Activated T-cell treated with anti-CD3 and anti-CD28 coated beads for 24 hours (primary cell): ENCODE measurements at places on chromosomes 7 and 10.

GRCh38 chr10:73379064-73379748, 20.5 kb upstream of the CFAP70 start:
- DNase-seq: no peak

- DNase-seq: no peak
Observed at GRCh38 chr10:93715345-93715744, 13.0 kb upstream of the FRA10AC1 start.

DNA sequence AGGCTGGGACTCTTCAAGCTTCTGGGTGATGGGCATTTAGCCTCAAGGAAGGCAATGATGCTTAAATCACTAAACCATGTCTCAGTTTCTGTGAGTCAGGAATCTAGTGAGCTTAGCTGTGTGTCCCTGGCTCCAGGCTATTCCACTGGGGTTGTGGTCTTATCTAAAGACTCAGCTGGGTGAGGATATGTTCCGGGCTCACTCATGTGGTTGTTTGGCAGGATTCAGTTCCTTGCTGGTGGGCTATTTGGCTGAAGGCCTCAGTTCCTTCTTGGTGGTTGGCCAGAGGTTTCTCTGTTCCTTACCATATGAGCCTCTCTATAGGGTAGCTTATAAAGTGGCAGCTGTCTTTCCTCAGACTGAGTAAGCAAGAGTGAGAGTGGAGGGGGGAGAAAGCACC, 12.0 kb downstream of the EVX1 start:
- no peak for DNase-seq

GRCh38 chr10:69851306-69851705, 49.6 kb downstream of the COL13A1 start:
- DNase-seq: no peak

DNA sequence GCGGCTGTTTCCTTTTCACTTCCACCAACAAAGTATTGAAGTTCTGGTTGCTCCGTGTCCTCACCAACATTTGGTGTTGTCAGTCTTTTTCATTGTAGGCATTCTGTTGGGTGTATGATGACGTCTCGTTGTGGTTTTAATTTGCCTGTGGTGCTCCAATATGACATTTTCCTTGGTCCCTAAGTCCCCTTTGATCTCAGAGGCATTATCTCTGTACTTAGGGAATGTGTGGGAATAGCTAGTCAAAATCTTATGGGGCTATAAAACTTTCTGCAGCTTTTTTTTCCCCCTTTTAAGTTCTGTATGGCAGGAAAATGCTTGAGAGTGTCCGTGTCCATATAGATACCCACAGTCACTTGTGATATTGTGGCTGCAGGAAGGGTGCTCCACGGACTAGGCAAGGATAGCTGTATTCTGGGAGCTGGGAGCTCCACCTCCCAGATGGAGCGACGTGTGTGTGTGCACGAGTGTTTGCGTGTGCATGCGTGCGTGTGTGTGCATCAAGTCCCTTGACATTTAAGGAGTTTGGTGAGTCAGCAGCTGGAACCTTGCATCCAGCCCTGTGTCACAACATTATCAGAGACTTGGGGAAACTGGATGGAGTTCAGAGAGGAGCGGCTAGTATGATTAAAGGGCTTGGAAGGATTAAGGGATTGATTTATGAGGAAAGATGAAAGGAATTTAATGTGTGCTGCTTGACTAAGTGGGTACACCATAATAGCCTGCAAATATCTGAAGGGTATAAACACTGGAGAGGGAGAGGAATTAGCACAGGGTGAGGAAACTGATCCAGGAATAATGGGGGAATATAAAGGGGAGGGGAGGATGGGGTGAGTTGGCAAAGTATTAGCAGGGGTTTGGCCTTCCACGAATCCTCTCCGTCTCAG, 66.8 kb downstream of the LRMDA start:
- DNase-seq: no peak

DNA sequence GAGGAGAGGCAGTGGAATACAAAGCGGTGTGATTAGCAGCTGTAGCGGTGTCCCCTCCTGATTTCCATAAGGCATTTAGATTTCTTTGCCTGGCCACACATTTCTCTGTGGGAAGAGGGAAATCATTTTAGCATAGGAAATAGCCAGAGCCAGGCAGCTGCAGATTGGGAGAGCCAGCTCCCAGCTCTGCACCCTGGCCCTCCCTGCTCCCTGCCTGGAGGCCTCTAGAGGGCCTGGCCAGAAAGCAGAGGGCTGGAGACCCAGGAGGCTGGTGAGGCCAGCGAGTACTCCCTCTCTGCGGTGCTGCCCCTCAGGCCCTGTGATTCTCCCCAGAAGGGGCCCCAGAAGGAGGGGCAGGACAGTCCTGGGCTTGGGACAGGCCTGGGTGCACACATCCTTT, 85.7 kb downstream of the C10orf105 start:
- DNase-seq: no peak

- DNase-seq: no peak
Observed at GRCh38 chr7:15236952-15237351, 324.9 kb downstream of the AGMO start.

DNA sequence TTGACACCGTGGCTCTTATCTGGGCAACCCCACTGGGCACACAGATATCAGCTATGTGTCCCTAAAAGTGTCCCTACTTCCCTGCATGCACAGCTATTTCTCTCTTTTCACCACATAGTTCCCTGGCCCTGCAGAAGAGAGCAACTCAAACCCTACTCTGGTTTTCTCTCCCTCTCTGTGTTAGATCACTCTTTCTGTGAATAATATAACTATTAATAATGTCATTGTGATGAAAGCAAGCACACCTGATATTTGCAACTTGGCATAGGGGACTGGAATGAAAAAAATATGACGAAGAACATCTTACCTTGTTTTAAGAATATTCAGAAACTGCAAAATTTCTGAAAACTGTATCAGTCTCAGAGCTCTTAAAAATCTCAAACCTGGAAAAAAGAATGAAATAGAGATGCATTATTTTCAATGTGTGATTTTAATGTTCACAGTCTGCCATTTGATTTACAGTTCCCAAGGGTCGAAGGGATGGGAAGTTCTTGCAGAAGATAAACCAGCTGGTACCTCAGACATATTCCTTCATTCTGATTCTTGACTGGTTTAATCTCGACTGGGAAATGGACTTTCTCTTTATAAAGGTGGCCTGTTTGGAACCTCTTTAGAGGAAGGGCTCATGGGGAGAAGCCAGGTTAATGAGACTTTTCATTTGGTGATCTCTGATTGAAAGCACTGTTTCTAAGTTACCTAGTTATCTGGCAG, 516.8 kb downstream of the KCNMA1 start:
- DNase-seq: no peak

- DNase-seq: no peak
Observed at GRCh38 chr10:19922236-19922963, 106.2 kb downstream of the PLXDC2 start.

DNA sequence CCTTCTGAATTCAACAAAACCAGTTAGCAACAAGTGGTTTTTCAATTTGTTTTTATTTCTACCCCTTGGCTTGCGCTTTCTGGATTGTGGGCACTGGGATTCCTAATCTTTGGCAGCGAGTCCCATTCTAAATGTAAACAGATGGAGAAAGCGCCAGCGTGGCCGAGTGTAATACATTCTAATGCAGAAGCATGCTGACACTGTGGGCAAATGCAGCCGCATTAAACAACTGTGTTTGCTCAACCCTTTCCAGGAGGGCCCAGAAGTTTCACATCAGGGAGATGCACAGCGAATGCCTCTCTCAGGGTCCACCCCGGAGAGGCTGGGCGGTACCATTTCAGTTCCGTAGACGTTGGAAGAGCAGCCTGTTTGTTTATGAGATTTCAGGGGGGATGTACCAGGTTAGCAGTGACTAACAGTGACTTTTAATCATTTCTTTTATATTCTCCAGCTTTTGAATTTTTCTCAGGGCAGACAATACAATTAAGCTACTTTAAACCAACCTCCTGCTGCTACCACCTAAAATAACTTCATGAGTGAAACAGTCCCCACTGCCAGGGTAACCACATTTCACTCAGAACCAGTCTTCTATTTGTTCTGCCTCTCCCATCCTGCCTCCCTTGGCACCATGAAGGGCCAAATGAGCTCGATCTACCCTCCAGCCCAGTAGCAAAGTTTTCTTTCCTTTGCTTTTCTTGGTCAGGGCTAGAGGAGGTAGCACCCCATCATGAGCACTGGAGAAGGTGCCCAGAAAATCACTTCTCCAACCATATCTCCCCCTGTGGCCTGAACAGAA, 164.2 kb upstream of the ITGB1 start:
- DNase-seq: no peak

DNA sequence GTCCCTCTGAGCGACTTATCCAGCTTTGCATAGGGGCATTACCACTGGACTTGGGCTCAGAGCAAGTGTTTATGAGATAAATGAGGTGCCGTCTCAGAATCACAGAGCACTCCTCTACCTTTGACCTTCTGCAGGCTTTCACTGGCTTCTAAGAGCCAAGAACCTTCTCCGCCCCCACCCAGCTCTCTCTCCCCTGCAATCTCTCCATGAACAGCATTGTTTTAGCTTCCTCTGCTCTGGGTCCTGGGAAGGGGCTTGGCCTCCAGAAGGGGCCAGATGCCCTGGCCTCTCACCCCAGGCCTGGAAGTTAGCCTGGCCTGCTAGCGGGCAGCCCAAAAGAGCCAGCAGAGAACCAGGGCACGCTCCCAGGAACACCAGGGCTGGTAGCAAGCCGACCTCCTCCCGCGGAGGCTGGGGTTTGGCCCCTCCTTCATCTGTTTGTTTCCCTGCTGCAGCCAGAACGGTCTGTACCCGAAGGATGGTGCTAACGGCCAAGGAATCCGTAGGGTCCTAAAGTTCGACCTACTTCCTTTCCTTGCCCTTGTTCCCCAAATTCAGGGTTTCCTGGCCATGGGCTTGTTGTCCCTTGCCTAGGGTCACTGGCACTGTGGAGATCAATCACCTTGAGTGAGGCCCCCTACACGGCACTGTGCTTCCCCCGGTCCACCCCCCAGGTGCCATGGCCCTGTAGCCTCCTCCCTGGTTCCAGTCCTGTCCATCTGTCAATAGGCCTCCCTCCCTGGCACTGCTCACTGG, 18.7 kb upstream of the DDIT4 start:
- DNase-seq: no peak

DNA sequence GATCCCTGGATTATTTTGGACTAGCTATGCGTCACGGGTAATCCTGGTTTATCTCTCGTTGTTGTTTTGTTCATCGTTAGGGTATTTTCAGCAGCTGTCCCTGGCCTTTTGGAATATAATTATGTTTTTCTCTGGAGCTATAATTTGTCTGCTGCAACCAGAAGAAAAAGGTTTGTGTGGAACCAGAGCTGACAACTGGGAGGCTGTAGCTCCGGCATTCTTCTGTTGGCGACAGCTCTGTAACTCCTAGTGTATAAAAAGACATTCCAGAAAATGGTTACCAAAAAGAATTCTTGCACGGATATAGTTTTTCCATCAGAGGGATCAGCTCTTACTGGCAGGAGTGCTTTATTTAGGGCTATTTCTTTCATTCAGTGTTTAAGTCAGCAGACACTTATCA, 130.9 kb upstream of the PRR15 start:
- no peak for DNase-seq

- no peak for DNase-seq
Observed at GRCh38 chr7:14751461-14751860, 151.1 kb downstream of the DGKB start.

- DNase-seq: no peak
Observed at GRCh38 chr10:47136866-47137265, 163.1 kb upstream of the GDF10 start.

DNA sequence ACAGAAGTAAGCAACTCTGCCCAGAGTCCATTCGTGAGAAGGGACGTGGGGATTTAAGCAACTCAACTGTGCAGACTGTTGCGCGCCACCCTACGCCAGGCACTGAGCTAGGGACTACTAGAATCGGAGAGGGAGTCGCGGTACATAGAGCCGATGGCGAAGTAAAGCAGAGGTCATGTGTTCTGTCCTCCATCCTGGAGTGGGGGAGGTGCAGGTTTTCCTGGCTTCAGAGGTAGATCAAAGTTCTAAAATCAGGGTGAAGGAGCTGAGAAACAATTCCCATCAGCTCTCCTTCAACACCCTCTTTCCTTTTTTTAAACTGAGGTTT, 23.2 kb downstream of the SLC35G1 start:
- no peak for DNase-seq

GRCh38 chr10:85594239-85594638, 772.4 kb downstream of the GRID1 start:
- DNase-seq: no peak

- DNase-seq: no peak
Observed at GRCh38 chr7:147400221-147400689, 1190.3 kb upstream of the C7orf33 start.

GRCh38 chr10:97230146-97230545, 44.4 kb upstream of the SLIT1 start:
- no peak for DNase-seq

GRCh38 chr7:134727711-134728110, 51.7 kb upstream of the CALD1 start:
- DNase-seq: no peak

GRCh38 chr7:13414181-13414580, 575.3 kb downstream of the ETV1 start:
- no peak for DNase-seq

GRCh38 chr7:964401-965231, 10.1 kb upstream of the ADAP1 start:
- DNase-seq: no peak

- DNase-seq: no peak
Observed at GRCh38 chr10:26804418-26805393, 56.1 kb downstream of the ABI1 start.

GRCh38 chr10:28796606-28797512, 119.5 kb downstream of the BAMBI start:
- no peak for DNase-seq

DNA sequence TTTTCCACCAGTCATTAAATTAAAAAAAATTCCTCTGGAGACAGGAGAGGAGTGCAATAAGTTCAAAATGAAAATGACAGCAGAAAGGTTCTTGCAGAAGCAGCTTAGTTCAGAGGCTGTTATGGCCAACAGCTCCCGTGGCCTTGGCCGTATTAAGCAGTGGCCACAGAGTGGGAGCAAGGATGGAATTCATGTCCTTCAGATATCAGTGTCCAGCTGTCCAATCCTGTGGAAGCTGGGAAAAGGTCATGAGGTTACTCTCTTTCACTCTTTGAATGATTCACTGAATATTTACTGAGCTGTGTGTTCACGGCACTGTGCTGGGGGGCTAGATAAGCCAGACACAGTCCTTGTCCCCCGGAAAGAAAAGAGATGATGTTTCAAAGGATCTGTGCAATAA, 231.8 kb downstream of the BMPER start:
- no peak for DNase-seq

GRCh38 chr10:8318956-8319355, 264.5 kb downstream of the GATA3 start:
- no peak for DNase-seq

GRCh38 chr7:18457832-18458231, 37.7 kb upstream of the HDAC9 start:
- DNase-seq: no peak

DNA sequence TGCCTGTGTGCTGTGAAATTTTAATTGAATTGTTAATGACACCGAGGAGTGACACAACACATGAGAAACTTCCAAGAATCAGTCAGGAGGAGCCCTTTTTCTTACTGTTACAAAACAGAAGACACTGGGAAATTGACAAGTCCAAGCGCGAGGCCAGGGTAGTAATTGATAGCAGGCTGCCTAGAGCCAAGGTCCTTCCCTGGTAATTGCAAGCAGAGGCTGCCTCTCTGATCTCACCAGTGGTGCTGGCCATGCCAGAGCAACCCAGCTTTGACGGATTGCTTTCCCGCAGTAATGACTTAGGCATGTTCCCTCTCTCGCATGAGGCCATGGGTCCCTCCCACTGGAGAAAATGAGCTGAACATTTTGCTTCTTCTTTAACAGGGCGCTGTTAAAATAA, 111.5 kb downstream of the LRMDA start:
- no peak for DNase-seq

- DNase-seq: no peak
Observed at GRCh38 chr7:95180-95862, 97.0 kb upstream of the FAM20C start.

GRCh38 chr10:52853704-52854103, 81.1 kb upstream of the MBL2 start:
- no peak for DNase-seq
